ENCODE measurements at places on chromosomes 1 and 21.

DNA sequence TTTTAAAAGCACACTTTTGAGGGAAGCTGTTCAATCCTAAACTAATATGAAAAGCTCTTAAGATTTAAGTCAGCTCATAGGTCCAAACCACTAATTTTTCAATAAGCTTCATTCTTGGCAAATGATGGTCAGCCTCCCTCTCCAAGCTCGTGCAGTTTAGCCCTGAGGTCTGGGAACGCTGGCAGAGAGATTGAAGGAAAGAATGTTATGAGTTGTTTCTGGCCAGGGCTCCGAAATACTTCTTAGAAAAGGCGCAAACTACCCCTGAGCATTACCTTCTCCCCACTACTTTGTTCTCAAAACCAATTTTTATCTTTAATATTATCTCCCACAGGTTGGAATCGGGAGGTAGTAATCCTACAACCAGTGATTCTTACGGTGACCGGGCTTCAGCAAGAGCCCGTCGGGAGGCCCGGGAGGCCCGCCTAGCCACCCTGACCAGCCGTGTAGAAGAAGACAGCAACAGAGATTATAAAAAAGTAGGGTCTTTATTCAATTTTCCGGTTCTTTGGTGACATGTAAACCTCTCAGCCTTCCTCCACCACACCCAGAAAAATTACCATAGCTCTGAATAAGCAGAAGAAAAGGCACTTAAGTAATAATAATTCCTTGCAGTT, 147.7 kb downstream of the SYT2 start:
- DNase-seq, result no peak

DNA sequence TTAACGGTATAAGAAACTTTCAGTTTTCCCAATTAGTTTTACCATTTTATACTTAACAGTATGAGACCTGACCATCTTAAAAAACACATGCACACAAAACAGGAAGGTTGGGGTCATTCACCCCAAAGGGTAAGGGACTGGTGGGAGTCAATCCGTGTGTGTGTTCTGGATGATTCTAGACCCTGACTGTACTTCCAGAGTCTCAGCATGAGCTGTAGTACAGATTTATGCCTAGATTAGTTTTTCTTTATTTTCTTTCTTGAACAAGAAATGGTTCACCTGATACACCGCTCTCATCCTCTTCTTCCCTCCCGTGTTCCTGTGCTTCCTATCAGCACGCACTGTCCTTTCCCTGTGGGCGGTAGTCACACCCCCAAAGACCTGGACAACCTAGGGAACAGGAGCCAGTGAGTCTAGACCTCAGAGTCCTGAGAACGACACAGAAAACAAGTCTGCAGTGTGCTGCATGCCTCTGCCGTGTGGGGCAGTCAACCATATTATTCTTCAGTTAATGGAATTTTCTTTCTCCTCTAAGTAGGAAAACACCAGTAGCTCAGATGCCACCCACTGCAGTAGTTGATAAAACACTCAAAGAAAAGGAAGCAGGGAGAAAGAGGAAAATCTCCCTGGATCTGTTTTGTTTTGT, 38.9 kb upstream of the MRPS6 start:
- DNase-seq, result no peak

DNA sequence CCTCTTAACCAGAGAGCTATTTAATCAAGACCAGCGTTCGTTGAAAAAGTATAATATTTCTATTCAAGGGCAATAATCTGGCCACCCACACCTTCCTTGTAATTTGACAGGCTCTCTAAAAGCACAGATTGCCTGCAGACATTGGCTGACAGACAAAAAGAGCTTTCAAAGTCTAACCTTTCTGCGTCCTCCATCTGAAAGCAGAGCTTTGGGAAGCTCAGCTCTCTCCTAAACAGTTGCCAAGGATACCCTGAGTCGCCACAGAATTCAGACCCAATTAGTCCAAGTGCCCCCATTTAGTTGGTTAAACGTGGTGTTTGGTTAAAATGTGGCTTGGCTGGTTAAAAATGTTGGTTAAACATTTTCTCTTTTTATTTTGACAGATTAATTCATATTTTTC, 33.7 kb upstream of the PLA2G2C start:
- no peak for DNase-seq

DNA sequence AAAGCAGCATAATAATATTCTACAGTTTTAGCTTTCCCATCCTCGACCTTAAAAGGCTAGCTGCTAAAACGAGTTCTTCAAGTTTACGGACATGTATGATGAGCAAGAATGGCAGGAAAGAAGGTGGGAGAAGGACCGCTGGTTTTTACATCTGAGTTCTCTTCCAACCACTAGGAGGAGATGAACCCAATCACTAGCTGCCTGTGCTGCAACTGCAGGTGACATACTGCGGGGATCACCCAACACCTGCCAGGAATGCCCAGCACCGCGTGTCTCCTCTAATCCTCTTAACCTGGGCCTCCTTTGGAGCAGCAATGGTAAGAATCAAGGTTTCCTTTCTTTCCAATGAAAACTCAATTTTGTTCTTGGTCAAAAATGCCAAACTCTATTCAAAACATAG, 23.5 kb downstream of the TOR3A start:
- no peak for DNase-seq

- DNase-seq, result no peak
Measured at GRCh38 chr1:82899017-82899416, 1098.3 kb downstream of the ADGRL2 start.

GRCh38 chr1:65265651-65266351, 43.5 kb upstream of the DNAJC6 start:
- DNase-seq, result no peak

DNA sequence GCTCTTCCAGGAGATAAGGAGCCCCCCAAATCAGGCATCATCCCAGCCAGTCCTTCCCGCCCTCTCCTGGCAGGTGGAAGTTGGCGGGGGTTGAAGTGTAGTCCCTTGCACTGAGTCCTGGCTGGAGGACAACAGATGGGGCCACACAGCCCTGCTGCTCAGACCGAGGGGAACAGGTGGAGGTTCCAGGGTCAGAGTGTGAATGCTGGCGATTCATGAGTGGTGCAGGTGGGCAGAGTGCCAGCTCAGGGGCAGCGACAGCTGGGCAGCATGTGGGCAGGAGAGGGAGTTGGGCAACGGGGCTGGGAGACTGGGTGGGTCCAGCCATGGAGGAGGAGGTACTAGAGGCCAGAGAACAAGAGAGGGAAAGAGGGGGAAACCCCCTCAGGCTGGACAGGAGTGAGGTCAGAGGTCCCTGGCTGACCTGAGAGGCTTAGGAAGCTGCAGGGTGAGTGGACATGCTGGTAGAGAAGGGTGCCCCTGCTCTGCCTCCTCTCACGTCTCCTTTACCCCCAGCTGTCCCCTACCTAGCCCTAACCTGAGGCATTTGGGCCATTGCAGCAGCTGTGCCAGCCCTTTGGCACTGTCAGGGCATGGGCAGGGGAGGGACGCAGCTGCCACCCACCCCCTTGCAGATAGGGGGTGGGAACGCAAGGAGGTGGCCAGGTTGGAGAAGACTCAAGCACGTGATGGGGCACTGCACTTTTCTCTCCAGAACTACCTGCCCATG, 11.3 kb upstream of the ADORA1 start:
- DNase-seq, result no peak

DNA sequence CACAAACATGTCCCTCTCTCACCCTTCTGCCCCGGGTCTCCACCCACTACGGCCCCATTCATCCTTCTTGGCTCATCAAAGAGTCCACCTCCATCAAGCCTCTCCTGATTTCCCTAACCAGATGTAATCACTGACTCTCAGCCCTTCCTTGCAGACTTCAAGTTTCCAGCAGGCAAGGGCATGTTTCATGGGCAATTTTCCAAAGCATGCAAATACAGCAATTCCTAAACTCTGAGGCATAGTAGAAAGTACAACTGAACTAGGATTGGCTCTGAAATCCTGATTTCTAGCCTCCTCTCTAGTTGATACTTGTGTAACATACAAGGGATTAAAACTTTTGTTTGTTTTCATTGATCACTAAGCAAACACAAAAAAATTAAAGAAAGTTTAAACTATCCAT, 109.1 kb upstream of the GADD45A start:
- DNase-seq, result no peak

GRCh38 chr1:201346337-201346939, 31.0 kb downstream of the TNNT2 start:
- DNase-seq, result peak; percentile 4

DNA sequence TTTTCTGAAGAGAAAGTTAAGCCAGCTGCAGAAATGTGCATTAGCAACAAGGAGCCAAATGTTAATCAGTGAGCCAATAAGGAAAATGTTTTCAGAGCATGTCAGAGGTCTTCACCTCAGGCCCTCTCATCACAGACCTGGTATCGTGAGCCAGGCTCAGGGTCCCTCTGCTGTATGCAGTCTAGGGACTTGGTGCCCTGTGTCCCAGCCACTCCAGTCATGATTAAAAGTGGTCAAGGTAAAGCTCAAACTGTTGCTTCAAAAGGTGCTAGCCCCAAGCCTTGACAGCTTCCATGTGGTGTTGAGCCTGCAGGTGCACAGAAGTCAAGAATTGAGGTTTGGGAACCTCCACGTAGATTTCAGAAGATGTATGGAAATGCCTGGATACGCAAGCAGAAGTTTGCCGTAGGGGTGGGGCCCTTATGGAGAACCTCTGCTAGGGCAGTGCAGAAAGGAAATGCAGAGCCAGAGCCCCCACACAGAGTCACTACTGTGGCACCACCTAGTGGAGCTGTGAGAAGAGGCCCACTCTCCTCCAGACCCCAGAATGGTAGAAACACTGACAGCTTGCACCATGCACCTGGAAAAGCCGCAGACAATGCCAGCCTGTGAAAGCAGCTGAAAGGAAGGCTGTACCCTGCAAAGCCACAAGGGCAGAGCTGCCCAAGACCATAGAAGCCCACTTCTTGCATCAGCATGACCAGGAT, 1128.7 kb downstream of the AMY1C start:
- no peak for DNase-seq

DNA sequence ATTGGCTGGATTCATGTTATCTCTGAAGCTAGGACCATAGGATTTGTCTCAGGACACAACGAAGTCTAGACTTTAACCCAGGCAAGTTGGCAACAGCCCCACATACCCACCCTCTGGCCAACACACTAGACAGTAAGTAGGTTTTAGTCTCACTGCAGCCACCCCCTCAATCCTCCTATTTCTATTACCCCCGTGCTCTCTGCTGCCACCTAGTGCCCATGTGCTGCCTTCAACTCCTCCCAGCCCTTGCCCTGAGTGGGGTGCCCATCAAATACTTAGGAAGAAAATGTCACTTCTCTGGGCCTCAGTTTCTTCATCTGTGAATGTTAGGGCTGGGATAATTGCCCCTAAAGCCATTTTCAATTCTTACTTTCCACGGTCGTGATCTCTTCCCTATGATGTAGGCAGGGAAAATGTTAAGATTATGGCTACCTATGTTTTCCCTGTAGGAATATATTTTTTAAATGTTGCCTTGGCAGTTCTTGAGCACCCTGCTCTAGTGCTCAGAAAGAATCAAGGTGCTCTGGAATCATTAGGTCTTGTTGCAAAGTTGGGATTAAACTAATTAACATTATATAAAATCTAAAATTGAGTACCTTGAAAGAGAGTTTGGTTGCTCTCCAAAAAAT, 213.0 kb downstream of the LMX1A start:
- peak; percentile 36 for DNase-seq

DNA sequence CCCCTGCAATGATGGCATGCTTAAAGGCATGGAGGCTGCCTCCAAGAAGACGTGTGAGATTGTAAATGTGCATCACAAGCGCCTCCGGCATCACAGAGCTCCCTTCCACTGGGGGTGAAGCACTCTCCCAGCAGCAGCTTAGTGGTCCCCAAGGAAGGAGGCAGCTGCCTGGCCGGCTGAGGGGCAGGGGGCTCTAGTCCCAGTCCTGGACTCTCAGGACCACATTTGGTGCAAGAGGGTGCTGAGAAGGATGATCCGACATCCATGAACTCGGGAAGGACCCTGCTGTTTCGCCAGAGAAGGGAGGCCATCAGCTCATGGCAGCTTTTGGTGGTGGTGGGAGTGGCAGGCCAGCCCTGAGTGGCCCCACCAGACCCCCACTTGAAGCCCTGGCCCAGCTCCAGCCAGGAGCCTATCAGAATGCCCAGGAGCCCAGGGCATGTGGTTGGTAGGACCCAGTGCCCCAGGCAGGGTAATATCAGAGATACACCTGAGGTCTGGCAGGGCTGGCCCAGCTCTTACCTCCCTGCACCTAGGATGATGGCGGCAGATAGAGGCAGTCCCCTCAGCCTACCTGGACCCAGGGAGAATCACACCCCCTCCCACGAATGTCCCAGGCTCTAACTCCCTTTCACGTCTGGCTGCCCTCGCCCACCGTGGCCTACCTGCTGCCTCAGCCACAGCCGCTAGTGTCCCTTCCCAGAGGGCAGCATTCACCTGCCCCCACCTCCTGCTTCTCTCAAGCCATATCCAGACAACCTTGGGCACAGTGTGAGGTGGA, 2.4 kb upstream of the WNT9A start:
- DNase-seq, result no peak

GRCh38 chr1:116471241-116471640, 98.2 kb downstream of the ATP1A1 start:
- no peak for DNase-seq

- DNase-seq, result no peak
Measured at GRCh38 chr1:23660671-23661070, 30.9 kb upstream of the RPL11 start.

DNA sequence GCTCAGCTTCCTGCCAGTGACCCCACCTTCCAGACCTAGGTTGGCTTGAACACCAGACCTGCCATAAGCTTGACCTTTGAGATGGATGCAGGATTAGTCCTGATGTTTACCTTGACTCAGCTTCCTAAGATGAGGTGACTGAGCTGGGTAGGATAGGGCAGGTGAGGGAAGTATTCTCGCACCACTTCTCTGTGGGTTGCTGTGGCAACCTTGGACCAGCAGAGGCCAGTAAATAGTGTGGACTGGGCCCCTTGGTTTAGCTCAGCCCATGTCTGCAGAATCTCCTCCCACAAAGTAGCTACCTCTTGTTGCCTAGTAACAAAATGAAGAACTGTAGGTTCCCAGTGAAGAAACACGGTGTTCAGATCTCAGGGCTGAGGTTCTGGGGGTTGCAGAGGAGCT, 8.4 kb downstream of the RPS6KA1 start:
- no peak for DNase-seq

GRCh38 chr1:181101581-181102226, 13.2 kb downstream of the IER5 start:
- DNase-seq, result no peak

DNA sequence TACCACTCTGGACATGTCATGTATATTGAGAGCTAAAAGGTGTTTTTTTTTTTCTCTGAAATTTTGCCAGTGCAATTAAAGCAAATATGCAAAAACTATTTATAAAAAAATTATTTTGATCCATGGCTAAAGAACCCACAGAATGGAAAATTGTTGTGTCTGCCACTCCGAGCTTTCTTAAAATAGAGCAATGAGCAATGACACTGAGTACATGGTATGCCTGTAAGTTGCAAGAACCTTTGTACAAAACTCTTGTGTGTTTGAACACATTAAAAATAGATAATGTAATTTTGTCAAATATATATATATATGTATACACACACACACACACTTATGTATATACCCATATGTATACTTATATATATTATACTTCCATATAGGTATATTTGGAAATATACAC, 1530.9 kb upstream of the B3GALT2 start:
- no peak for DNase-seq
